ENCODE measurements at places on chromosomes 3 and 15.

DNA sequence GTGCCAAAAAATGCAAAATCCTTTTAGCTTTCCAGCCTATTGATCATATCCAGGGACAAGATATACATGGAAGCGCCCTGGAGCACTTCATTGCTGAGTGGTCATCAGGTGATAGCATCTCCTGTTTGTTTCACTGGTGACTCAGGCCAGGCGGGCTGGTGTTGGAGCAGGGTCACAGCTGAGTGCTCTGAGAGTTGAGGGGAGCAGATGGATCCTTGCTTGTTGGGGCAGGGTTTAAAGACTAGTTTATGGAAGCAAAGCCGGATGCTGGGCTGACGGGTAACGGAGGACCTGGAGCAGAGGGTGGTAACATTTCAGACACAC, 405.0 kb upstream of the TPM1 start:
- DNase-seq = no peak

GRCh38 chr3:20846066-20846465, 660.1 kb upstream of the SGO1 start:
- no peak for DNase-seq

GRCh38 chr15:83977992-83978391, 257.6 kb upstream of the GOLGA6L4 start:
- DNase-seq = no peak

DNA sequence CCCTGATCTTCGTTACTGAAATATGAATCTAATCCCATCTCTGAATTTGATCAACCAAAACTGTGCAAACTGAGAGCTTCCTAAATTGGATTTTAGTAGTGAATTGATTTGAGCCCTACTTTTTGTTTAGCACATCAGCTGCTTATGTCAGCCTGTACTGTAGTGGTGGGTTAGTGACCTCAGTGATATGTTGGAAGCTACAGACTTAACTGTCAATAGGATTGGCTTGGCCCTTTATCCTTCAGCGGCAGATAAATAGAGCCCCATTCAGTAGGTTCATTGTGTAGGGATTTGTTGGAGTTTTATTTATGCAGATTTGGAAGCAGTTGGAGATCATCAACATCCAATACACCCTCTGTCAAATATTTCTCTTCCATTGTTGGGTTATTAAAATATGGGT, 409.7 kb downstream of the SOX2 start:
- no peak for DNase-seq

DNA sequence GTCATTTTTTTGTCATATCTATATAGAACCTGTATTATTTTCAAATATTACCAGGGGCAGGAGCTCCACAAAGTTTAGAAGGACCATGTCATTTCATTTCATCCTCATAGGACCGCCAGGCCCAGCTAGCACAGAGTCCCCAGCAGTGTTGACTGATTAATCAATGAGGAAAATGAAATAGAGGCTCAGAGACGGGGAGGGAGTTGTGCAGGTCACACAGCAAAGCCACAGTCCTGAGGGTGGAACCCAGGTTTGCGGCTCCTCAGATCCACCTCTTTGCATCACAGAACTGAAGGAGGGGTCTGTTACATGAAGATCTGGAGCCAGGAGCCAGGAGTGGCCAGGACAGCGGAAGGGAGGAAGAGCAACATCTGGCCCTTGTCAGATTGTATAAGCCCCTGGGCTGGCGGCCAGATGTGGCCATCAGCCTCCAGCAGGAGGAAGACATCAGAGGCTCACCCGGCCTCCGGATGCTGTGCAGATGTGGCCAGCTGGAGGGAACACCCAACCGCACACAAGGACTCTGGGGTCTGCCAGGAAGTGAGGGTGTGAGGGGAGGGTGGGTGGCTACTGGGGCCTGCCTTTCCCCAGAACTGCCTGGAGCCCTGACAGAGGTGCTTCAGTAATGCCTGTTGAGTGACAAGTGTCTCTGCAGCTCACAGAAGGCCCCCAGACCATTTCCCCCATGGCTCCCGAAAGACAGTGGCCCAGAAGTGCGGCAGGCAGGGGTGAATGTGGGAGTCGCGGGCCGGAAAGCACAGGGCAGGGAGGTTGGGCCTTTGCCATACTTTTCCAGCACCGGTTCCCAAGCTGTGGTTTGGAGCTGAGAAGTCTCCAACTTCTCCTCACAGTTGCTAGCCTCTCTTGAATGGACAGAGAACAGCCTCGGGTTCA, 21.3 kb downstream of the EFCC1 start:
- no peak for DNase-seq

- DNase-seq = no peak
Measured at GRCh38 chr3:128425142-128425845, 41.4 kb downstream of the DNAJB8 start.

GRCh38 chr3:134609821-134610431, 40.9 kb downstream of the KY start:
- no peak for DNase-seq

DNA sequence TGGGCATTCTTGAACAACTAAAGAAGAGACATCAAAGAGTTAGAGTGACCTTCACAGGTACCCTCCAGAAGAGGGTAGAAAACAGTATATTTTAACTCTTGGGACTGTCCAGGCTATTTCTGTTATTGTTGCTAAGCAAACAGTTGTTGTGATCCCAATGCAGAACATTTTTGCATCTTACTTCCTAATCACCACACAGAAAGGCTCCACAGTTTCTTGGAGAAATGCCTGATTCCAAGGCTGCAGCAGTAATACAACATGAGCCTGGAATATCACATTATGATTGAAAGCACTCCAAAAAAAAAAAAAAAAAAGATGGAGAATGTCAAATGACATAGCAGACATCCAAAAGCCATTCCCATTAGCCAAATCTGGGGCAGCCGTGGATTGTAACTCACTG, 195.6 kb downstream of the CTNNB1 start:
- DNase-seq = no peak

DNA sequence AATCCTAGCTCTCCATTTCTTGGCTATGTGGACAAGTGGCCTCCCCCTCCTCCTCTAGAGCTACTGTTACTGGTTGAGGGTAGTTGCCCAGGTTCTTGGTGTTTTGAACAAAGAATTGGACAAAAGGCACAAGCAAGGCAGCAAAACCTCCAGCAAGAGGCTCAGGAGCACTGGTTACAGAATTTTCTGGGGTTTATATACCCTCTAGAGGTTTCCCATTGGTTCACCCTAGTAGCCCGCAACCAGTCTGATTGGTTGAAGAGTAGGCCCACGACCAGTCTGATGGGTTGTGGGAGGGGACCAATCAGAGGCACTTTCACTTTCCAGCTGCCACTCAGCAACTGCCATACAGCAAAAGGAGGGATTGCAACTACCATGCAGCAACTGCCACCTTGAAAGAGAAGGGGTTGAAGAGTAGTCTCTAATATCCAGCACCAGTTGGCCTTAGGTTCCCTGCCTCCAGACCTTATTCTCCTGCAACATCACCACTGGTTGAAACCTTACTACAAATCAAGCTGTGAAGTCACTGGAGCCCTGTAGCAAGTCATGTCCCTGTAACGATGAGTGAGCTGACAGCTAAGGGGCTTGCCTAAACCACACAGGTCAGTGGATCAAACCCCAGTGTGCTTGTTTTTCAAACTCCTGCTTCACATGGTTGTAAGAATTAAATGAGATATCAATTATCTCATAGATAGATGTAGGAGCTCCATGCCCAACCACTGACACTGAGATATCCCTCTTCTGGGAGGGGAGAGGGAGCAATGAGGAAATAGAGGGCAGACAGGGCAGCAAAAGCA, 2.9 kb upstream of the C15orf39 start:
- DNase-seq = no peak

- no peak for DNase-seq
Measured at GRCh38 chr15:58731756-58732535, 17.6 kb downstream of the ADAM10 start.

DNA sequence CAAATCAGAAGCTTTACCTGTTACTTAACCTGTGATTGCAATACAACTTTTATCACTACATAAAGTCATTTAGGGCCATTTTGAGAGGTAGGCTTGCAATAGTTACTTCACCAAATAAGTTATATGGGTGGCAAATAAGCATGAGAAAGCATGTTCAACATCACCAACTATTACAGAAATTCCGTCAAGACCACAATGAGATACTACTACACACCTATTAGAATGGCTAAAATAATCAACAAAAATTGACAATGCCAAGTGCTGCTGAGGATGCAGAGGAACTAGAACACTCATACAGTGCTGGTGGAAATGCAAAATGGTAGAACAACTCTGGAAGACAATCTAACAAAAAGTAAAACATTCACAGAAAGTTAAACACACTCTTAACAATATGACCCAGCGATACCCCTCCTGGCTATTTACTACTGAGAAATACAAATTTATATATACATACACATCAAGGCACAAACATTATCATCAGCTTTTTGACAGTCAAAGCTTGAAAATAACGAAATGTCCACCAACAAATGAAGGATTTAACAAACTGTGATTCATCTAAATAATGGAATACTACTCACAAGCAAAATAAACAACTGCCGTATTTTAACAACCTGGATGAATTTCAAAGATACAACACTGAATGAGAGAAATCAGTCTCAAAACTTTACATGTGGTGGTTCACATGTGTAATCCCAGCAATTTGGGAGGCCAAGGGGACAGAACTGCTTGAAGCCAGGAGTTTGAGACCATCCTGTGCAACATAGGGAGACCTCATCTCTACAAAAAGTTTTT, 82.9 kb downstream of the MYO9A start:
- DNase-seq = no peak

DNA sequence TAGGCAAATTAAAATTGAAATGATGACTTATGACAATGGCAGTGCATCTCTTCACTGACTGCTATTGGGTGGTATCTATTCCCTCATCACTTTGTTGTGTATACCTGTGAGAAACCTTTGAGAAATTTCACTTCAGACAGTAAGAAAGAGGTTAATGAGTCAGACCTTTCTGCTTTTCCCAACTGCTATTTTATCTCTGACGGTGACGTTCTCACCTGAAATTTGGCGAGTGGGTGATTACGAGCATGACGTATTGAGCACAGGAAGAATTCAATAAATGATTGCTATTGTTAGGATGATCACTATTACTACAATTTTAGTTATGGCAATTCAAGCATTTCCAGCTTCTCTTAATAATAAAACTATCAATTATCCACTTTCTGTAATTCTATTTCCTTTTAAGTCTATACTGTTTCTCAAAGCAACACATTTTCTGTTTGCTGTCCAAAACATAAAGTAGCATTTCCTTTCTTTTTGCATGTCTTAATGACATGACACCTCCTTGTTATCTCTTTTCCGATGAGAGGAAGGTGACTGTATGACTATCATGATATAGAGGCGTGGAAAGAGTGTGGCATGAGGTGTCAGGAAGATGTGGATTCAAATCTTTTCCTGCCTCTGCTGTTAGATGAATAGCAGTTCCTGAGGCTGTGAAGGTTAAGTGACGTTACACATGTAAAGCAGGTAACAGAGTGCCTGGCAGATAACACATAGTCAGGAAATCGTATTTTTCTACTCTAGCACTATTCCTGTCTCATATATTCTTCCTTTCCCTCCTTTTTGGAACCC, 504.9 kb upstream of the SEMA6D start:
- DNase-seq = no peak

DNA sequence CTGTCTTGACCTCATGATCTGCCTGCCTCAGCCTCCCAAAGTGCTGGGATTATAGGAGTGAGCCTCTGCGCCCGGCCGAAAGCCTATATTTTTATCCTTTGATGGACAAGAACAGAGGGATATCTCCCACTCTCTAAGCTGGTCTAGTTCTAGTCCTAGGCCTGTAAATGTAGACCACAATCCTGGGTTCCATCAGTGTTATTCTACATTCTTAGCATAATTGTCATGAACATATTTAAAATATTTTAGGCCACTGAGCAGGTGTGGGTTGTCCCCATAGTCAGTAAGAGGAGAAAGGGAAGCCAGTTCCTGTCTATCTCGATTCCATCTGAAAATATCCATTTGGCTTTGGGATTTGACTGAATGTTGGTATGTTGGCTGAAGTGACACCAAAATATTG, 118.1 kb downstream of the EBLN2 start:
- no peak for DNase-seq

GRCh38 chr3:35616346-35616745, 23.0 kb upstream of the ARPP21 start:
- no peak for DNase-seq

GRCh38 chr3:47847260-47847659, 44.3 kb downstream of the DHX30 start:
- DNase-seq = no peak

DNA sequence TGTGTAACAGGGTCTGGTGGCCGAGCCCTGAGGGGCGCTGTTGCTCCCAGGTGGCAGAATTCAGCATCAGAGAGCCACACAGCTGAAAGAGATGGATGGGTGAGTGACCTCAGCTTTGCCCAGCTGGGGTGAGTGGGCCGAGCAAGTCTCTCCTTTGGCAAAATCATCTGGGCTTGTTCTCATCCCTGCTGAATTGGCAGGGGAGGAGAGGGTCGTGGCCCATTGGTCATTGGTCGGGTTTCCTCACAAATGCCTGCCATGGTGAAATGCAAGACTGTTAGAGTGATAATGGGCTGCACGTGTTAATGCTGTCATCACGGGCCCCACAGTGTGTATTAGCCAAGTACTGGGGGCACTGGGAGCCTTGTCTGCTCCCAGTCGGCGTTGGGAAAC, 15.9 kb downstream of the ABHD2 start:
- DNase-seq = no peak

- no peak for DNase-seq
Measured at GRCh38 chr3:192156382-192156781, 571.0 kb downstream of the FGF12 start.

- DNase-seq = no peak
Measured at GRCh38 chr15:101138913-101139880, 112.7 kb downstream of the CHSY1 start.

DNA sequence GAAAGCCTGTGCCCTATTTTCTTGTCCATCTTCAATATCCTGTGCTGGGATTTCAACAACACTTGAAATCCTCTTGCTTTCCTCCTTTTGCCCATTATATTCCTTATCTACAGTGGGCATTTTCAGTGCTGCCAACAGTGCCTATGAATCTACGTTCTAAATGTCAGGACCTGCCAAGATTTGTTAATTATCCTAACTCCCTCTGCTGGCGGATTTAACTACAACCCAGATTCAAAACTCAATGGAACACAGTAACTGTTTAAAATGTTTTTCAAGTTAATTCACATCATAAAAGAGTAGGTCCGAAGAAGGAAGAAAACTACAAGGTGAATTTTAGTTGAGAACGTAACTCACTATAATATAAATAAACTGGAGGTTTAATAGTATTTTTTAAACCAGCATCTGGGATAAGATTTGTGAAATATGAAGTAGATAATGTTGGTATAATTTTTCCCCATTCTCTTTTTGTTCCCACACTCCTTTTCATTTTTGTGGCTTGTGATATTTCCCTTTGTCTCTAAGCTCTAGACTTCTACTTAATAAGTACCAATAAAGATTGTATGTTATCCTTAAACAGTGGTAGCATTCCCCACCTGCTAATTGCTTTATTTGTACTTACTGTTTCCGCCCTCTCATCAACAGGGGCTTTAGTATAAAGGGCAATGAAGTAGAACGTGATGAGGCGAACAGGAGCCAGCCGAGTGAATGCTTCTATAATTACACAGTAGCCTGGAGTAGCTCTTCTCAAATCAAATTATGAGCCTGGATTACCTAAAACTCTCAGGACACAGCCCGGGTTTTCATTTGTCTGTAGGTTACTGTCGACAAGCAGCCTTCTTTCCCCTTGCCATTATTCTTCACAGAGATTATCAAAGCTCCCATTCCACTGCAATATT, 302.5 kb upstream of the ATP11B start:
- no peak for DNase-seq

- no peak for DNase-seq
Measured at GRCh38 chr3:188689101-188689574, 482.6 kb upstream of the TPRG1 start.

Data from activated T-cell treated with anti-CD3 and anti-CD28 coated beads for 48 hours (primary cell).